ENCODE measurements at places on chromosomes 11 and 22.

DNA sequence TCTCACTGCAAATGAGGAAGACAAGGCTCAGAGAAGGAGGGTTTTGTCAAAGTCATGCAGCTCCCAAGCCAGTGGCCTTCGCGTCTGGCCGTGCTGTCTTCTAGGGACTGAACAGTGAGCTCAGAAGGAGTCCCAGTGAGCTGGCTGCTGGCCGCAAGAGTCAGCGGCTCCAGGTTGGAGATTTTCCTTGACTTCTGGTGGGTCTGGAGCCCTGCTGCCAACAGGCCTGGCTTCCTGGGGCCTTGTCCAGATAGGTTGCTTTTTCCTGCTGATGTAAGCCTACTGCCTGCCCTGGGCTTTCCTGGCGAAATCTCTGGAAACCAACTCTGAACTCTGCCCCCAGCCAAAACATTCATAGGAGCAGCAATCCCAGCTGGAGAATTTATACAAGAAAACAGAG, 272.7 kb upstream of the CADM1 start:
- DNase-seq, result no peak

GRCh38 chr11:22416462-22416861, 78.3 kb downstream of the SLC17A6 start:
- DNase-seq, result no peak

DNA sequence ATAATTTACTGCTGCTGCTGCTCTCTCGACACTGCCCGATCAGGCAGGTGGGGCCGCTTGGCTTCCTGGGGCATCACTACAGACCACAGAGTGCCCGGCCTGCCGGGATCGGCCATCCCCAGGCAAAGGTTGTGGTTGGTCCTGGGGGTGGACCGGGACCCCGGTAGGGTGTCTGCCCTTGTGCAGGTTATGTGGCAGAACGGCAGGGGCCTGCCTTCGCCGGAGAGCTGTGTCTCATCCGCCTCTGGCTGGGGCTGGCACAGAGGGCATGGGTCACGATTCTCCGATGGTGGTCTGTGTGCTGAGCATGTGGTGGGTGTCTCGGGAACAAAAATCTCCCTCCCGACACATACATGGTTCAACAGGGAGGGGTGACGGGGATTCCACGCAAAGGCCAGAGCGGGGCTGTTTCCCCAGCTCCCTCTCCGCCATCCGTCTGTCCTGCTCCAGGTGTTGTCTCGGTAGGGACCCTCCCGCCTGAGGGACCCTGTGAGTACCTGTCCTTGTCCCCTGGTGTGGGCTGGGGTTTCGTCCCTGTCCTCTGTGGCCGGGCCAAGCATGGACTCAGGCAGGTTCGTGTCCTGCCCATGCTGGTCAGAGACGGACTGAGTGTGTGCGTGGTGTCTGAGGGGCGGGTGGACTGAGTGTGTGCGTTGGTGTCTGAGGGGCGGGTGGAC, 7.8 kb downstream of the GRAMD4 start:
- DNase-seq, result no peak

- peak; percentile 92 for DNase-seq
Observed at GRCh38 chr11:72591785-72592502, 82.3 kb downstream of the PDE2A start.

GRCh38 chr11:42012271-42012670, 552.8 kb upstream of the LRRC4C start:
- no peak for DNase-seq

DNA sequence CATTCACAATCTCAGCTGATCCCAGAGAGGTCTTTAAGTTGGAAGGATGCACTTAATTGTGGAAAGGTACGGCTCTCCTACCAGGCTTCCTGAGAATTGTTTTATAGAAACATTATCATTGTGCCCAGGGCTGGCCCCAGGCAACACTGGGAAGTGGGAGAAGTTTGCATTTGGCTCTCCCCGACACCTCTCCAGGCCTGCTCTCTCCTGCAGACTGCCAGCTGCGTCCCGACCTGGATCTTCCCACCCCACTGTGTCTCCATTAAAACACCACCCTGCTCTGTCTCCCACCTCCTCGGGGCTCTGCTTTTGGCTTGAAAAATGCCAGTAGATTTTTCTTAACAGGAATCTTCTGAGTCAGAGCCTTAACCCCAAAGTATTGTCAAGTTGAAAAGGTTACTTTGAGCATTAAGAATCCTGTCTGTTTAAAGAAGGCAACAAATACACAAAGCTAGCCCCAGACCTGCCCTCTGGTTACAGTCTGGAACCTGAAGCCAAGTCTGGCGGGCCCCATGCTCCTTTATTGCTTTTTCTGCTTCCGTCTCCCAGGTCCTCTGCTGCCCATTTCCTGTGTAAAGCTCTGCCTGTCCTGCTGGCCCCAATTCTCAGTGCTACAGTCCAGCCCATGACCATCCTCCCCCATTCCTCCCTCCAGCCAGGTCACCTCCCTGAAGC, 530.2 kb downstream of the SOX6 start:
- DNase-seq, result no peak

DNA sequence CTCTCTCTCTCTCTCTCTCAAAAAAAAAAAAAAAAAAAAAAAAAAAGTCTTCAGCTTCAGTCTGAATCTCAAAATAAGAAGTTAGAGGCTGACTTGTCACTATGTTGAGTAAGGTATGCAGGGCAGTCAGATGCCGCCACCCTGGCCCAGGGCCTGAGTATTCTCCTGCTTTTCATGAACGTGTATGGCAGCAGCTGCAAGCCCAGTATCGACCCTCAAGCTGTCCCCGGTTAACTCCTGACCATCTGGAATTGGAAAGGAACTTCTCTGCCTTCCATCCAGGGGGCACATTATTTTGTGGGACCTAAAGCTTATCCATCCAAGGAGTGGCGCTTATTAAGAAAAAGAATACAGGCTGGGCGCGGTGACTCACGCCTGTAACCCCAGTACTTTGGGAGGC, 11.4 kb downstream of the MRGPRD start:
- no peak for DNase-seq

GRCh38 chr11:125292100-125292499, 127.5 kb downstream of the PKNOX2 start:
- no peak for DNase-seq

GRCh38 chr11:3042496-3043314, 14.5 kb downstream of the CARS1 start:
- DNase-seq, result no peak

GRCh38 chr11:45267052-45267451, 19.1 kb downstream of the SYT13 start:
- no peak for DNase-seq

DNA sequence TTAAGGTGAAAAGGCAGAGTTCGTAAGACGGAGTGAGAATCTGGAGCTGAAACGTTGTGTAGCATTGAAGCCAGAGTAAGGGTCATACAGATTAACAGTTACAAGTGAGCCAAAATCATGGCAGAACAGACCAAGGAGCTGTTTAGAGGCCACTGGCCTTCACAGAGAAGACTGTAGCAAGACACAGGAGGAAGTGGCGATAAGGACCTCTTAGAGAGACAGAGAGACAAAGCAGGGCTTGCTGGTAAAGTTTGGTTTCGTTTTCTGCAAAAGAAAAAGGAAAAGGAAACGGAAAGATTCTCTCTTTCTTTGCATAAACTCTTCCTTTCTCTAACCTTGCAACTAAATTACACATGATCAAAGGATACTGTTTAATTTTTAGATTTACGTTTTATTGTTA, 83.0 kb downstream of the AASDHPPT start:
- no peak for DNase-seq
